ENCODE measurements at places on chromosomes 2 and 18. TPM values are rescaled to one million over a fixed set of nuclear protein-coding genes. Genes with fewer than 3 reads are reported as not detected.

The CFAP65 gene
- not detected for total RNA-seq

The HRH4 gene
- under 0.01 TPM for total RNA-seq

The RPL37A gene
- total RNA-seq: 1,333 TPM

The FOXD4L1 gene
- total RNA-seq: 0.17 TPM
